ENCODE measurements at places on chromosomes 4 and X. TPM values are rescaled to one million over a fixed set of nuclear protein-coding genes. Genes with fewer than 3 reads are reported as not detected.

CT45A3 gene
- not detected for polyA plus RNA-seq

VSIG4 gene
- 19.7 TPM for polyA plus RNA-seq

SPANXD gene
- polyA plus RNA-seq = not detected

CHRNA9 gene
- not detected for polyA plus RNA-seq

CNGA1 gene
- 1.4 TPM for polyA plus RNA-seq

GNL3L gene
- 11.9 TPM for polyA plus RNA-seq

MAPK10 gene
- 2.7 TPM for polyA plus RNA-seq

HTN3 gene
- not detected for polyA plus RNA-seq

CLIC2 gene
- polyA plus RNA-seq = 6.5 TPM

RADX gene
- 8.8 TPM for polyA plus RNA-seq

WFS1 gene
- polyA plus RNA-seq = 35.1 TPM

PPM1K gene
- 1.6 TPM for polyA plus RNA-seq

XKRX gene
- polyA plus RNA-seq = 0.31 TPM

PF4V1 gene
- not detected for polyA plus RNA-seq

NLGN3 gene
- polyA plus RNA-seq = 1.2 TPM

BBS7 gene
- 3.5 TPM for polyA plus RNA-seq

FGF2 gene
- 0.22 TPM for polyA plus RNA-seq
